ENCODE measurements at places on chromosomes 13 and 19. TPM values are rescaled to one million over a fixed set of nuclear protein-coding genes. Genes with fewer than 3 reads are reported as not detected.

The KLK10 gene
- not detected for total RNA-seq

The CYP4F11 gene
- total RNA-seq, result 0.63 TPM

The GARIN5A gene
- 1.3 TPM for total RNA-seq

The TMC4 gene
- total RNA-seq, result 1.3 TPM

The PCSK4 gene
- 3.8 TPM for total RNA-seq
